ENCODE measurements at places on chromosomes 3 and 15. TPM values are rescaled to one million over a fixed set of nuclear protein-coding genes. Genes with fewer than 3 reads are reported as not detected.

- H3K36me3 ChIP-seq, result peaks cover 20% of the 10 kb centered on the region
- DNase-seq, result no peak
- no peaks in the 10 kb centered on the region for H3K4me1 ChIP-seq
- H3K27ac ChIP-seq, result no peak overlapping the region
Measured at GRCh38 chr3:5220193-5220592, 32.7 kb downstream of the EDEM1 start.

GRCh38 chr3:32194653-32195052, 43.8 kb upstream of the CMTM8 start:
- H3K36me3 ChIP-seq, result no peaks in the 10 kb centered on the region
- DNase-seq, result no peak
- no peak overlapping the region for H3K27ac ChIP-seq
- H3K4me1 ChIP-seq, result no peaks in the 10 kb centered on the region

DNA sequence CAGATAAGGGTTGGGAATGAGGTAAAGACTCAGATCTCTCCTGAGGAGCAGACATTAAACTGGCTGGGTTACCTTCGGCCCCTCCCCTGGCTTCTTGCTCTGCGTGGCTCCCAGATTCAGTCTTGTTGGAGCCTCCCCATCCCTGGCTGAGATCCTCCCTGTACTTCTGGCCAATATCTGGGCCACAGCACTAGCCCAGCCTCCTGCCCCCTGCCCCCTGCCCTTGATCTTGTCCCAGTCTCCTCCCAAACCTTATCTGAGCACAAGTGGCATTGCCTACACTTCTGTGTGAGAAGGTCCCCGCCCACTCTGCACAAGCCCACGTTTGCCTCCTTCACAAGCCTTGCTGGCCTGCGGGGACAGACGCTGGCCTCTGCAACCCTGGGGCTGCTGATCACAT, 16.8 kb downstream of the PLA2G4F start:
- H3K27ac ChIP-seq, result no peak overlapping the region
- DNase-seq, result no peak
- H3K4me3 ChIP-seq, result no peak overlapping the region
- no peaks in the 10 kb centered on the region for H3K27me3 ChIP-seq
- H3K4me1 ChIP-seq, result no peaks in the 10 kb centered on the region

DNA sequence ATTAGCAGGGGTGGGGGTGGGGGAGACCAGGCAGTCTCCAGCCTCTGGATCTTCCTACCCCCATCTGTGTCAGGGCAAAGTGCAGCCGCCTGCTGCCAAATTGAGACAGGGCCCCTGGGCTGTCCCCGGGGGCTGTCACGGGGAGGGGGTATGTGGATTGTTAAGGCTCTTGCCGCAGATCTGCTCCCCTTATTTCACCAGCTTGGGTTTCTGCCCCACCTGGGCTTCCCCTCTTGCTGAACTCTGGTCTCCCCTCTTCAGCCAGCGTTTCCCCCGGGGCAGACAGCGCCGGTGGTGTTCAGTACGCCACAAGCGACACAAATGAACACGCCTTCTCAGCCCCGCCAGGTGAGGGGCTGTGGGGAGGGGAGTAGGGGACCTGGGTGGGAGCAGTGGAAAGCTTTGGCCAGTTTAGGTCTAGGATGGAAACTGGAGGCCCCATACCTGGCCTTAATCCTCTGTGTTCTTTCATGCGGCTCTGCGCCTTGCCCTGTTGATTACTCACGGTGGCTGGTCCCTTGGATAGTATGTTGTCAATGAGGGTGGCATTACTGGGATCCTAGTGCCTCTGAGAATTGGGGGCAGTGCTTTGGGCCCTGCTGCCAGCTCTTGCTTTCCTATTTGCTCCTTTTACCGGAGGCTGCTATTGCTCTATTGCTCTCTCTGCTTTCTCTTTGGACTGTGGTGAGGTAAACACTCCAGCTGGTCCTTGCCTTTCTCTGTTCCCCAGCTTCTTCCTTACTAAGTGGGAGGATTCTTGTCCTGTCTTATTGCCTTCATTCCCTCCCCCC, 1.7 kb downstream of the EIF4G1 start:
- H3K4me1 ChIP-seq, result peaks cover 8% of the 10 kb centered on the region
- DNase-seq, result no peak
- H3K4me3 ChIP-seq, result peak overlapping the region; percentile 87
- H3K27ac ChIP-seq, result no peak overlapping the region
- peaks cover 29% of the 10 kb centered on the region for H3K36me3 ChIP-seq

DNA sequence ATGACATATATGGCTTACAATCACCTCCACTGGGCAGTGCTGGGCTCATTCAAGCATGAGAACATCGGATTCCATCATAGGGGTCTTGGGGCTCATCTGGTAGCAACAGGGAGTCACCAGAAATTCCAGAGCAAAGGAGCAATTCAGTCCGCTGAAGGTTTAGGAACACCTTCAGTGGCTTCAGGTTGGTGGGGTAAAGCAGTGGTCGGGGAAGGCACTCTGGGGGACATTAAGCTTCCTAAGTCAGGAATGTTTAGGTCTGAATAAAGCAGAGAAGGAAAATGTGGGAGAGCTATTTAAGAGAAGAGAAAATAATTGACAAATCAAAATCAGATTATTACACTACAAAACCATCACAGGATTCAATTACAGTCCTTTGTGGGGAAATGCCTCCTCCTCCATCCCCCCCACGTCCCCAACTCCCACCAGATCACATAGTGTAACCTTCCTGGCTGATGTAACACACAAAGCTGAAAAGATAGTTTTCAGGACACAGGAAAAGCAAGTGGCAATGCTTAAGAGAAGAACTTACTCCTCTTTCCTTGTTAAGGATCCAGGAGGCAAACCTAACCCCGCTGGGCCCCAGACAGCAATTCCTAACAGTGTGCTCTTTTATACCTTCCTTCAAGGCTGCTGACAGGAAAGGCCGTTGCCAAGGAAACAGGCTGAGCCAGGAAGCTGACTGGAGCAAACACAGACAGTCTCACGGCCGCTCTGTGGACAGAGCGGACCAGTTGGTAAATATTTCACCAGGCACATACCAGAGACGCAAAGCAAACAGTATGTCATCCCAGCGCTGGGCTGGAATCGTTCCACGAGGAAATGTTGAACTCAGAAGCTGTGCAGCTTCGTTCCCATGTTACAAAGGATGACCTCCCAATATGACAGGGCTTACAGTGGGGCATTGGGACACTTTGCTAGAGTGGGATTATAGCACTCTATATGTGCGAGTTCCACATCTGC, 57.5 kb upstream of the LMCD1 start:
- peak; percentile 81 for DNase-seq
- no peaks in the 10 kb centered on the region for H3K4me1 ChIP-seq
- no peak overlapping the region for H3K4me3 ChIP-seq
- no peaks in the 10 kb centered on the region for H3K27me3 ChIP-seq
- H3K36me3 ChIP-seq, result no peaks in the 10 kb centered on the region
- H3K27ac ChIP-seq, result no peak overlapping the region

GRCh38 chr3:127089486-127090145, 103.3 kb upstream of the PRR23E start:
- H3K4me3 ChIP-seq, result no peak overlapping the region
- H3K4me1 ChIP-seq, result no peaks in the 10 kb centered on the region

GRCh38 chr3:8777978-8778267, 8.5 kb upstream of the OXTR start:
- no peaks in the 10 kb centered on the region for H3K4me1 ChIP-seq
- H3K27ac ChIP-seq, result no peak overlapping the region
- DNase-seq, result no peak

GRCh38 chr15:65189102-65189740, 4.1 kb upstream of the CLPX start:
- DNase-seq, result peak; percentile 59
- H3K4me3 ChIP-seq, result no peak overlapping the region
- H3K27ac ChIP-seq, result no peak overlapping the region

DNA sequence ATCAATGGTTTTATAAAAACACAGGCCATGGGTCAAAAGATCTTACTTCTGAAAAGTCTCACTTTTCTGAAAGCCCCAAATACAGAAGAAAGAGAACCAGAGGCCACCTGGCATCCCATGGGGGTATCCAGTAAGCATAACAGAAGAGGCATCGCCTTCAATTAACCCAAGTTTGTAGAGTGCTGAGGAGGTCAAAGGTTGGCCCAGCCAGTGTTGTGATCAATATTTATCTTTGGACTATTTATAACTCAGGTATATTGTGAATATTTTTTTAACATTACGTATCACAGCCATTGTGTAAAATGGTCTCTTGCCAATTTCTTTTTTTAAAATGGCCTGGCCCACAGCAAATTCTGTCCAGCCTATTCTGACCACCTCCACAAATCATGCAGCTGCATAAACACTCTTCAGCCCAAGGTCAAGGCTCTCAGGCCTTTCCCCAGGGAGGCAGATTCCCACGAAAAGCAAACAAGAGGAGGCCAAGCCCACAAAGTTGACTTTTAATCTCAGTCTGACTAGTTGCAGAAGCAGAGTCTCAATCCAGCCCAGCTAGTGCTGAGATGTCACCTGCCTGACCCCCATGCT, 26.2 kb upstream of the SPTBN5 start:
- no peak overlapping the region for H3K27ac ChIP-seq
- DNase-seq, result no peak
- H3K36me3 ChIP-seq, result peaks cover 20% of the 10 kb centered on the region
- H3K4me1 ChIP-seq, result no peaks in the 10 kb centered on the region
- H3K27me3 ChIP-seq, result no peaks in the 10 kb centered on the region
- no peak overlapping the region for H3K4me3 ChIP-seq

GRCh38 chr3:20669675-20670074, 483.7 kb upstream of the SGO1 start:
- H3K27me3 ChIP-seq, result no peaks in the 10 kb centered on the region
- H3K36me3 ChIP-seq, result 0 out of 2 replicates have a peak, but pooled peaks cover 4% of the 10 kb centered on the region
- H3K27ac ChIP-seq, result no peak overlapping the region
- H3K4me1 ChIP-seq, result no peaks in the 10 kb centered on the region

GRCh38 chr3:191300422-191300821, 28.8 kb upstream of the CCDC50 start:
- H3K4me3 ChIP-seq, result no peak overlapping the region
- no peaks in the 10 kb centered on the region for H3K4me1 ChIP-seq
- no peaks in the 10 kb centered on the region for H3K36me3 ChIP-seq

- no peaks in the 10 kb centered on the region for H3K27me3 ChIP-seq
- H3K27ac ChIP-seq, result no peak overlapping the region
- H3K36me3 ChIP-seq, result no peaks in the 10 kb centered on the region
- DNase-seq, result no peak
- no peak overlapping the region for H3K4me3 ChIP-seq
Measured at GRCh38 chr3:125246237-125246636, 33.7 kb upstream of the SLC12A8 start.

DNA sequence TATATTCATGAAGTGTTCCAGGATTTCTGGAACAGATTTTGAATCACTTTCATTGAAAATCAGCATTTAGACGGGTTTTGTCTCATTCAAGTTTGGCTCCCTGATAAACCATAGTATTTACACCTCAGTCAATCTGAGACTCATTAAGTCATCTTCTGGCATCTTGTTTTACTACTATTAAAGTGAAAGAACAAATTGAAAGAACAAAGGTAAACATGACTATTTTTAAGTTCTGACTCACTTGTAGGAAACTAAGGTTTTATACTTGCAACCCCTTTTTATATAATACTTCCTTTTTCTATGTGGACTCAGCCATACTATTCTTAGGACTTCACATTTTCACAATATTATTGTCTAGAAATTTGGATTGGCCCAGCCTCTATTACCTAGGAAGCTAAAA, 854.4 kb downstream of the SQOR start:
- no peaks in the 10 kb centered on the region for H3K4me1 ChIP-seq
- no peaks in the 10 kb centered on the region for H3K36me3 ChIP-seq
- H3K4me3 ChIP-seq, result no peak overlapping the region
- no peak overlapping the region for H3K27ac ChIP-seq
- H3K27me3 ChIP-seq, result no peaks in the 10 kb centered on the region
- no peak for DNase-seq

- DNase-seq, result no peak
- no peak overlapping the region for H3K27ac ChIP-seq
- no peak overlapping the region for H3K4me3 ChIP-seq
- peaks cover 2% of the 10 kb centered on the region for H3K36me3 ChIP-seq
- H3K27me3 ChIP-seq, result no peaks in the 10 kb centered on the region
- H3K4me1 ChIP-seq, result peaks cover 13% of the 10 kb centered on the region
Measured at GRCh38 chr3:56122911-56123310, 345.4 kb downstream of the ERC2 start.

DNA sequence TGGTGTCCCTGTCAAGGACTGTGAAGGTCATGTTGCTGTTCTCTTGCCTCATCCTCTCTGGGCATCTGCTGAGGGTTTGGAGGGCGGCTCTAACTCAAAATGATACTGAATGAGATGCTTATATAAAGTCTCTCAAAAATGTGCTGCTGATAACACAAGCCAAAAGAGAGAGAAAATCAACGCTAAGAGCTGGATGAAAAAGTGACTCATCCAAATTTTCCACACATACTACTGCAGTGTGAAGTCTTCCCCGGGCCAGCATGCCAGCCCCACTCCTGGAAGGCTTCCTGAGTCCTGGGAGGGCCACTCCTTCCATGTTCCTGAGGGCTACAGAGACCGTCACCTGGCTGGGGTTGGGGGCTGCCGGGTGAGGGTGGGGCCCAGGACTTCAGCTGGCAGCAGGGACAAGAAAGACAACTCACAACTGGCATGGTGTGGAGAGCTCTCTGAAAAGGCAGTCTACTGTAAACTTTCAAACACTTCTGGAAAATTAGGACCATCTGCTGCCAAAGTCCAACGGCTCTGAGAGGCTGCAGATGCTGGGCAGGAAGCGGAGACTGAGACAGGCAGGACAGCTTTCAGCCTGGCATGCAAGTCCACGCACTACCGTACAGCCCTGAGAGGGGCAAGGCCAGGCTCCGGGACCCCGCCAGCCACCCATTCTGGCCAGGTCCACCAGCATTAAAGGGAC, 200.3 kb downstream of the ADAMTS17 start:
- no peaks in the 10 kb centered on the region for H3K27me3 ChIP-seq
- H3K27ac ChIP-seq, result no peak overlapping the region
- H3K36me3 ChIP-seq, result peaks cover 2% of the 10 kb centered on the region

DNA sequence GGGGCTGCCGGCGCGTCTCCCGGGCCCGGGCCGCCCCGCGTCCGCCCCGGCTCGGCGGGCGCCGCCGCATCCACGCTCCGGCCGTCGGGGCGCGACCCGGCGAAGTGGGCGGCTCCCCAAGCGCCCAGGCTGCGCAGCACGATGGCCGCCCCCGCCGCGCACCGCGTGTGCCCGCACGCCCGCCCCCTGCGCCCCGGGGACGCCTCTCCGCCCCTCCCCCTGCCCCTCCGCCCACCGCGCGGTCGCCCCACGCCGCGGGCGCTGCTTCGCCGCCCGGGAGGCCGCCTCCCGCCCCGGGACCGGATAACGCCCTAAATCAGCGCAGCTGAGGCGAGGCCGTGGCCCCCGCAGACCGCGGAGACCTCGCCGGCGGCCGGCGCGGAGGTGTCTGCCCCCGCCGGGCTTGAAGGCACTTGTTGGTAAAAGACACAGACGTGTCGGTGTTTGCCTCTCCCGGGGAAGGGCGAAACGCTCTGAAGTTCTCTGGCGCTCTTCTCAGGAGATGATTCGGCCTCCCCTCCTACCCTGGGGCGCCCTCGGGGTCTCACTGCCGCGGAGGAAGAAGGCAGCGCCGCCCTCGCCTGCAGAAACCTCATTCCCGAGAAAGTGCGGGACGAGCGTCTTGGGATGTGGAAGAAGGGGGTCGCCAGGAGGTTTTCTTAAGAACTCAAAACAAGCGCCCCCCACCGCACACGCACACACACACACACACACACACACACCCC, at the start of gene BNC1:
Gene BNC1 (minus strand): TSS at position 106 of the 725 bp plus-strand sequence. CDS start 36 bp downstream, at position 70.
- peak; percentile 47 for DNase-seq
- H3K4me1 ChIP-seq, result no peaks in the 10 kb centered on the region
- peaks cover 29% of the 10 kb centered on the region for H3K27me3 ChIP-seq
- no peak within 1 kb of the TSS for H3K27ac ChIP-seq

The IGSF11 gene
- 1.2 TPM for total RNA-seq

The C3orf22 gene
- total RNA-seq, result not detected

The CCRL2 gene
- not detected for total RNA-seq

The PRSS50 gene
- 0.24 TPM for total RNA-seq

The SEMA4B gene
- total RNA-seq, result 32.5 TPM

The SLC28A1 gene
- total RNA-seq, result not detected

The CLEC3B gene
- not detected for total RNA-seq

The PLA1A gene
- total RNA-seq, result not detected

Measured in H9 (cell line).